ENCODE measurements at places on chromosomes 16 and 17.

GRCh38 chr16:31093132-31093703 lies 1.4 kb downstream of the VKORC1 start:
- DNase-seq: no peak

GRCh38 chr17:15955793-15956541 lies 11.0 kb downstream of the ADORA2B start:
- DNase-seq: peak; percentile 22

- no peak for DNase-seq
These were observed 531.4 kb downstream of the CDH11 start for GRCh38 chr16:64590513-64590912.

DNA sequence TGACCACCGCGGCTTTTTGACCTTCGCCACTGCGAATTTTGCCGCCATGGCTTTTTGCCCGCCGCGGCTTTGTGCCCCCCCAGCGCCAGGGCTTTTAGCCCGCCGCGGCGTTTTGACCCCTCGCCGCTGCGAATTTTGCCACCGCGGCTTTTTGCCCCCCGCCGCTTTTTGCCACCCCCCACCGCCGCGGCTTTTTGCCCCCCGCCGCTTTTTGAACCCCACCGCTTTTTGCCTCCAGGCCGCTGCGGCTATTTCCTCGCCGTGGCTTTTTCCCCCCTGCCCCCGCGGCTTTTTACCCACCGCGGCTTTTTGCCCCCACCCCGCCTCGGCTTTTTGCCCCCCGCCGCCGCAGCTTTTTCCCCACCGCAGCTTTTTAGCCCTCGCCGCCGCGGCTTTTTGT lies 134.8 kb upstream of the TP53TG3C start:
- no peak for DNase-seq

GRCh38 chr17:47776330-47777197 lies 43.5 kb downstream of the TBX21 start:
- DNase-seq: no peak
